ENCODE measurements at places on chromosomes 2 and 18. TPM values are rescaled to one million over a fixed set of nuclear protein-coding genes. Genes with fewer than 3 reads are reported as not detected.

DYNAP gene
- total RNA-seq = not detected

TRPM8 gene
- total RNA-seq = not detected

- no peak for DNase-seq
Measured at GRCh38 chr2:121187982-121188411, 97.0 kb downstream of the TFCP2L1 start.

GRCh38 chr18:27382567-27383216, 197.6 kb upstream of the CHST9 start:
- no peak for DNase-seq

TTN gene
- 4.3 TPM for total RNA-seq

All from activated naive CD4-positive, alpha-beta T cell treated with anti-CD3 and anti-CD28 coated beads, Interleukin-2, amount 50 U/mL, for 72 hours (primary cell).